Activated T-cell treated with anti-CD3 and anti-CD28 coated beads for 24 hours (primary cell): ENCODE measurements at places on chromosomes 4 and X.

- no peak for DNase-seq
These were observed 13.4 kb downstream of the CCDC158 start for GRCh38 chr4:76407440-76408119.

DNA sequence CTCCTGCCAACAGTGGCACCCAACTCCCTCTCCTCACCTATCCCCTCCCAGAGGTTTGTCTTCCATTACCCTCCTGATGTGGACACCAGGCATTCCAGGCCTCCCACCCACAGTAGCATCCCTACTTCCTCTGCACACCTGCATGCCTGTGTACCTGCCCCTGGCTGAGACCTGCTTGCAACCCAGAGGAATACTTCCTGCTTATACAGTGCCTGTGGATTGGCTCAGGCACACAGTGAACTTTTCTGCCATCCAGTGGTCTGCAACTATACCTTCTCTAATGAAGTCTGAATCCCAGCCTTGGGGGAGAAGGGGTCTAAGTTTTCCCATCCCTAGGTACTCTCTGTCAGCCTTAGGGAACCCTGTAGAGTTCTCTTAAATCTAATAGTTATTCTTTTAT is 169.9 kb downstream of the IQCM start:
- DNase-seq = no peak

GRCh38 chrX:48648336-48648751 is 35.3 kb upstream of the WAS start:
- peak; percentile 1 for DNase-seq

DNA sequence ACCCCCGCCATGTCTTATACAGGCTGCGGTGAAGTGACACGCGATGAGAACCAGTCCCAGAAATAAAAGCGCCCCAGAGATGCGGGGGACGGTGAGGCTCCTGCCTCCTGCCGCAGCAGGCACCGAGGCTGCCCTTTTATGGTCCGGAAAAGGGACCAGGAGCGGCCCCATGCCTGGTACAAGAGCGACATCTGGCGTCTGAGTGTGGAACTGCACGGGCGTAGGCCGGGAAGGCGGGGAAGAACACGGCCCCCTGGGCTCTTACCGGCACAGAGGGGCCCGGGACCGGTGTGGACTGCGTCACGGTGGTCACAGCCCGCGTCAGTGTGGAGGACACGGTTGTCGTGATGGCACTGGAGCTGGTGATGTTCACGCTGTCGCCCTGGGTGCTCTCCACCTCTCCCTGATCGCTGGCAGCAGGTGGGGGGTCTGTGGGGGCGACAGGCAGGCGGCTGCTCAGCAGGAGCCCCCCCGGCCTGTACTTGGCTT is 8.9 kb upstream of the RENBP start:
- peak; percentile 67 for DNase-seq

GRCh38 chr4:87005690-87006425 is 71.0 kb downstream of the AFF1 start:
- peak; percentile 29 for DNase-seq

DNA sequence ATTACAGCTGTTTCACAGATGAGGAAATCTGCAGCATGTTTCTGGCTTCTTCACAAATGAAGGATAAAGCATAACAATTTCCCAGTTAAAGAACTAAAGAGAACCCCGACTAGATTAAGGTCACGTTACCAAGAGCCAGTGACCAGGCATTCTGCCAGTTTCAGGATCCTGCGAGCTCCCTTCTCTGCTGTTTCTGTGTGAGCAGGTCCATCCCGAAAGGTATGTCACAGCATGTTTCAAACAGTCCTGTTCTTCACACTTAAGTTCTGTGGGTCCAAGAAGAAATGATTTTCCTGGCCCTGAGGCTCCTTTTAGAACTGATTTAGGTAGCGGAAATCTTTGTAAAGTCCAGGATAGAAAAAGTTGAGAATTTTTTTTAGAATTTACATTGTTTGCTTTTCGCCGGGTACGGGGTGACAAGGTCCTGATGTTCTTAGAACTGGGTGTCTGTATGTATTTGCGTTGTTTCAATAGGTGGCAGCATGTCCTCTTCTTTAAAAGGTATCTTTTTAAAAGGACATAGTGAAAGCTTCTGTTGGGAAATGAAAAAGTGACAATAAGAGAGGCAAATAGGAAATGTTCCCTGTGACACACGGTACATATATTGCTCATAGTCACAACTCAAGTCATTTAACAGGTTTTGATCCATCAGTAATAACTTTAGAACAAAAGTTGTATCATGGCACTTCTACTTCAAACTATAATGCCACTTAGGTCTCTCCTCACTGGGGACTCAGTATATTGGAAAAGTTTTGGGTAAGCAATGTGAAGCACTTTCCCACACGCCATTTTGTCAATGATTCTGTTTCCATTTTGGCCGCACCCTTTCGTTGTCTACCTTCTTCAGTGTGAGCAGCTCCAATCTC is 18.4 kb downstream of the IL21 start:
- no peak for DNase-seq

DNA sequence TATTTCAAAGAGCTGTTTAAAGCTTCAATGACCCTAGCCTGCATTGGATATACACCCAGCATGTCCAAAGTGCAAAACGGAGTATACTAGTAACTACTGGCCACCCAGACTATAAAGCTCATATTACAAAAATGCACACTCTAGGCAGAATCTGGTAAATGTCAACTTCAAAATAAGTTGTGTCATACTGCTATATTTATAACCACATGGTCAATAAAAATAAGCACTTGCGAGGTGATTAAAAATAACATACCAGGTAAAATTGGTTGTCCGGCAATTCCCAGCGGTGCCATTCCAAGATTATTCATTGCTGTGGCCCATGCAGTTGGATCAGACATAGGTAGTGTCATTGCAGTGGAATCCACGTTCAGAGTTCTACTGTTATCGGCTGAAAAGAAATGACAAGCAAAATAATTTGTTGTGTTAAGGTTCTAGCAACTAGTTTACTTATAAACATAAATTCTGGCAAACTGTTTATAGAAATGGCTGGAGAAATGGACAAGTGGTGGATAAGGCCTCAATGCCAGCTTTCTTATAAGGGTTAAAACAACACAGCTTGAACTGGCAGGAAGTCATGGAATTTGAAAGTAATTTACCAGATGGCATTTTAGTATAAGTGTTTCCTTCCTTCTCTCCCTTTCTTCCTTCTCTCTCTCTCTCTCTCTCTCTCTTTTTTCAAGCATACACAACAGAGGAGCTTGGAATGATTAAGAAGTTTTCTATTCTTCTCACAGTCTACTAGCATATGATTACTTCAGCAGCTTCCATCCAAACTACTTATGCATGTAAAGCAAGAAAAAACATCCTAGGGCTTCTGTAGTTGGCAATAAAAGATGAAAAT is 199.9 kb downstream of the ENOX2 start:
- no peak for DNase-seq

GRCh38 chr4:56743550-56743949 is 62.5 kb upstream of the HOPX start:
- DNase-seq = no peak

DNA sequence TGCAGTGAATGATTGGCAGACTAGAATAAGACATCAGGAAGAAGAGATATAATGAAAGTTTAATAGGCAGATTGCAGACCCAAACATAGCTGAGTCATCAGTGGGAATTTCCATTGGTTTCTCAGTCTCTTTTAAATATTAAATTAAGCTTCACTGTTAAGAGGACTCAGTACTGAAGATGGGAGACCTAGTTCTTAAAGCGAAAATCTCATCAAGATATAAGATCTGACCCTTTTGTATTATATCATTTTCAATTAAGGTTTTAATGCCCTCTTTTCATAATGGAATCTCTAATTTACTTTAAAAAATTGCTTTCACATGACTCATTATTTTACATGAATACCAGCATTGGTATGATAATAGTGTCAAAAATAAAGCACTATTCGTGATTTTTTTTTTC is 168.9 kb upstream of the ATOH1 start:
- DNase-seq = no peak

DNA sequence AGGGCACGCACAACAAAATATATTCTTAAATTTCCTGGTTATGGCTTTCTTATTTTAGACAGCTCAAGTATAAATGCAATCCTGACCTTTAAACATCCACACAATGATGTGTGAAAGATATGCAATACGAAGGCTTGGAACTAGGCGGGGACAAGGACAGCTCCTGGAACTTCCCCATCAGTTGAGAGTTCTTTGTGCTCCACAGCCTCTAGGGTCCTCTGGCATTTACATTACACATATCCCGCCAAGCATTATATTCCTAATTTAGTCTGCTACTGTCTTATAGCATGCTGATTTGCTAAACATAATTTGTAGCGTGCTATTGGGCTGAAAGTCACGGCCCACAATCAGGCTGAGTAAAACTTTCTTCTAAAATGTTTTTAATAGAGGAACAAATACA is 74.4 kb downstream of the FTHL17 start:
- no peak for DNase-seq

DNA sequence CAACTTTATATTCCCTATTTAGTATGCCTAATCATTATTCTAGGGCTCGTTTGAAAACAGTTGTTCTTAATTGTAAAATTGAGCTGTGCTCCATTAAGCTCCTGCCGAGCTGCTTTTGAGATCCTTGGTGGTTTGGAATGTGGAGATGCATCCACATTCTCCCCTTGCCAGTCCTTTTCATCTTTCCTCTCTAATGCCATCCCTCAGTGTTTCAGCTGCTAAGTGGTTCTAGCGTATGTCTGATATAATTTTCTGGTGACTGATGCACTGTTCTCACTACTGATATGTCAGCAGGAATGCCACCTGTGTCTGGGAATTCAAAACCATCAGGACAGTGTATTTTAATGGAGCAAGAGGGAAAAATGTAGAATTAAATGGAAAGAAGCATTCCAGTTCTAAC is 1085.0 kb downstream of the CCSER1 start:
- DNase-seq = no peak

- DNase-seq = no peak
These were observed 325.6 kb downstream of the ARHGAP10 start for GRCh38 chr4:148057516-148057915.

DNA sequence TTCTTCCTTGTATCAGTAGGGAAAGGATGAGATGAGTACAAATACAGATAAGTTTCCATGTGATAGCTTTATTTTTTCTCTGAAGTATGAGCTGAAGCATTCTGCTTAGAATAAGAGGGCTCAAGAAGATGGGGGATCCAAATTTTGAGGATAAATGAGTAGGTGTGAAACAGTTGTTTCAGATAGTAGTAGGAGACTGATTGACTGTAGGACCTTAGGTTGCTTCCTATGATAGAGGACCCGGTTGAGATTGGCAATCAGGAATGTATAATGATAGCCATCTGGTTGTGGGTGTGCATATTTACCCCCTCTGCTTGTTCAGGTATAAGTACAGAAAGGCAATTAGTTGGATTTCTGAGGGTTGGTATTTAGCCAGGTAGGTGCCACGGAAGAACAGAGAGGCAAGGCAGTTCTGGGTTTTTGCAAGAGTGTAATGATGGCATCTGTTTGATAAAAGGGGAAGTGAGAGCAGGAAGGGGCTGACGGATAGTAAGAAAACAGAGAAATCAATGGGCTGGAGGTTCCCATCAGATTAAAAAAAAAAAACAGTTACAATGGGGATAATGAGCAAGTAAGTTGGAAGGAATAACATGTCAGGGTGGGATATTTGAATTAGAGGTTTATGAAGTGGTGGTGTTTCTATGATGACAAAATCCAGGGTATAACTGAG is 13.7 kb downstream of the OCRL start:
- no peak for DNase-seq

DNA sequence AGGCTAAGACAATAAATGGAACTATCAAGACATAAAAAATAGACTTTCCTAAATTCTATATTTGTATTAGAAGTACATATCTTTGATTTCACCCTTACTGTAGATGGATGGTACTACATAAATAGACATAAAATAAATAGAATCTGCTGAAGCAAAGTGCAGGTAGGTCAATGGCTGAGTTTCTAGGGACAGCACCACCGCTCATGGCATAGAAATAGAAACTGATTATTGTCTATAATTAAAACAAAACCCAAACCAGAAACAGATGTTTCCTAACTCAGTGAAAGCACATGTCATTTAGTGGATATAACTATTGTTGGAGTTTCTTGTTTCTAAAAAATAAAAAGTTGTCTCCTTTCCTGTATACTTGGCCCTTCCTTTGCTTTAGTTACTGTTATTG is 387.3 kb upstream of the ADGRL3 start:
- no peak for DNase-seq

DNA sequence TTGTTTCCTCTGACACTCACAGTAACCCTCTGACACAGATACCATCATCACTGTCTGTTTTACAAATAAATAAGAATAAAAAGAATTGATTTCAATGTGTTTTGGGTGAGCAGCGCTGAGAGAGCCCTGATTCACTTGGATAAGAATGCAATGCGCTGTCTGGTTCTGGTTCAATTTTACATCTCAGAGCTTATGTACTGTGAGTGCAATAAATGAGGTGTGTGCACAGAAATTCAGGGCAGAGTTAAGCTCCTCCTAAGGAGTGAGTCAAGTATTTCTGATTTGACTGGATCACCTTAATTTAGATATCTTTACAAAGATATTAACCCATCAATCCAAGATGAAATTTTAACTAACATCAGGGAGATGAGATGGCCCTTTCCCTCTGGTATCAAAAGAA is 11.2 kb downstream of the FAM9C start:
- no peak for DNase-seq

- no peak for DNase-seq
These were observed 394.0 kb upstream of the TEX13C start for GRCh38 chrX:124925681-124926080.

DNA sequence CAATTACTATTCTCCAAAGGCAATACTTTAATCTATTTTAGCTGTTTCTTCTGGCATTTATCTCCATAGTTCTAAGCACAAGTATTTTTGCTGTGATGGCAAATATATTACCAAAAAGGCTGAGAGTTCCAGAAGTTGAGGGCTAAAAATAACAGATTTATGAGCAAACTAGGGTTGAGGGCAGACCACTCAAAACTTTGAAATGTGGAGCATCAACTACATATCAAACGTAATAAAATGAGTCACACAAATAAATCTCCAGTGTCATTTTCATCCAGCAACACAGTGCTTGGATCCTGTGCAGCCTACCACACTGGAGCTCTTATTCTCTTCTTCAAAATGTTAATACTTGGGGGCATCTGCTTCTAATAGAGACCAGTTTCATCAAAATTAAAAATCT is 163.9 kb downstream of the HS3ST1 start:
- no peak for DNase-seq

GRCh38 chr4:153748378-153748777 is 11.4 kb downstream of the RNF175 start:
- DNase-seq = no peak

DNA sequence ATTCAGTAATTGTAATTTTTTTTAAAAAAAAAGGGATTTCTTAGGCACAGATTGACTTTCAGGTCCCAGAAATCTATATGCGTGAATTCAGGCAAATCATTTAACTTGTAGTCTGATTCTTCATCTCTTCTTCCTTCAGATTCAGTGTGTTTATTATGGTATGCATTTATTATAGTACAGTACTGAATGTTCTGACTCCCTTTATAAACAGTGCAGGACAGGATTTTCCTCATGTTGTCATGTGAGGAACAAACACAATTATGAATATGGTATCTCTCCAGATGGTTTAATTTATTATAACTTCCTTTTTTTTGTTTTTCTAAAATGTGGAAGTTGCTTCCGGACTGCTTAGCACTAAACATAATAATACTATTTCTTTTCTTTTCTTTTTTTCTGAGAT is 54.2 kb downstream of the RPS3A start:
- DNase-seq = no peak

- DNase-seq = no peak
These were observed 129.4 kb upstream of the BCOR start for GRCh38 chrX:40227125-40227524.

GRCh38 chr4:21467551-21467950 is 481.0 kb downstream of the KCNIP4 start:
- no peak for DNase-seq

- DNase-seq = no peak
These were observed 63.7 kb downstream of the MSX1 start for GRCh38 chr4:4923201-4923600.

- DNase-seq = no peak
These were observed 172.7 kb upstream of the TBC1D9 start for GRCh38 chr4:140928880-140929279.
